ENCODE measurements at places on chromosomes 5 and 9.

DNA sequence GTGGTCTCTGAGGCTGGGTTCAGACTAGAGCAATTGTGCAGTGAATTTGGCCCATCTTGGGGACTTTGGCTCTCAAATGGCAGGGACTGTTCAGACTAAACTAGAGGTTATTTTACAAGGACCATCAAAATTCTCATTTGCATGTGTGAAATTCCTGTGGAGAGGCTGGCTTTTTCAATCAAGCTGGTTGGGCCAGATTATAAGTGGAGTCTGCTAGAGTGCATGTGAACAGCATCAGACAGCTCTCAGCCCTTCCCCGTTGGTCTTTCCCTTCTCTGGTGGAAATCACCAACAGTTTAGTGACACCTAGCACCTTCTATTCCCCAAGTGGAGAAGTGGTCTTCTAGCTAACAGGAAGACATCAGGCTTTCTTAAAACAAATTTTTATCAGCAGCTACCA, 301.3 kb downstream of the CWC27 start:
- DNase-seq, result no peak

- DNase-seq, result no peak
These were observed 47.9 kb upstream of the ZBTB43 start for GRCh38 chr9:126756876-126757415.

DNA sequence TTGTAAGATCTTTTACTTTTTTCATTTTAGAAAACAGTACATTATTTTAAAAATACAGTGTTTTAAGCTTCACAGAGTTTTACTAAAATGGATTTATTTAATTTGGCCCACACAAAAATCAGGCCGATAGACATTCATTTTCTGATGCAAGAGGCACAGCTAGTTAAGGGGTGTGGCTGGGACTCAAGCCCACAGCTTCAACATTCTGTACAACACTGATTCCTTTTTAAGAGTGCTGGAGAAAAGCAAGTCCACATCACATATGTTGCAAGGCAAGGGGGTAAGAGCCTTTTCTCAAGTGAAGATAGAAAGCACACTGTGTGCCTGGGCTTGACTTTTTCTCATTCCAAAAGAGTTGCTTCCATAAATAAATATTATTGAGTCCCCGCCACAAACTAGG, 195.9 kb downstream of the RFK start:
- DNase-seq, result no peak

- DNase-seq, result no peak
These were observed 101.3 kb downstream of the GADD45G start for GRCh38 chr9:89706086-89706485.

DNA sequence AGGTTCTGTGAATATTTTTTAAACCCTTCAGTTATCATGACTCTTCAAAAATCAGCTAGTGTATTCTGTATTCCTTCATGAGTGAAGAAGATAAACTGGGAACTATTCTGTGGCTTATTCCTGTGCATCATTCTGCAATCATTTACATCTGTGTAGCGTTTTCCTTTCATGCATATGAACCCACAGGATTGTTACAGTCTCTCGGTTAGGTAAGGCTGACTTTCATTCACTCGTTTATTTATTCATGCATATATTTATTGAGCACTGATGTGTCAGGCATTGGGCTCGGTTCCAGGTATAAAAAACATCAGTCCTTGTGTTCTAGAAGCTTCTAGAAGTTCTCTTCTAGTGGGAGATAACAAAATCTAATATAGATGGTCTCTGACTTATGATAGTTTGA, 318.4 kb downstream of the MAN2A1 start:
- DNase-seq, result no peak

DNA sequence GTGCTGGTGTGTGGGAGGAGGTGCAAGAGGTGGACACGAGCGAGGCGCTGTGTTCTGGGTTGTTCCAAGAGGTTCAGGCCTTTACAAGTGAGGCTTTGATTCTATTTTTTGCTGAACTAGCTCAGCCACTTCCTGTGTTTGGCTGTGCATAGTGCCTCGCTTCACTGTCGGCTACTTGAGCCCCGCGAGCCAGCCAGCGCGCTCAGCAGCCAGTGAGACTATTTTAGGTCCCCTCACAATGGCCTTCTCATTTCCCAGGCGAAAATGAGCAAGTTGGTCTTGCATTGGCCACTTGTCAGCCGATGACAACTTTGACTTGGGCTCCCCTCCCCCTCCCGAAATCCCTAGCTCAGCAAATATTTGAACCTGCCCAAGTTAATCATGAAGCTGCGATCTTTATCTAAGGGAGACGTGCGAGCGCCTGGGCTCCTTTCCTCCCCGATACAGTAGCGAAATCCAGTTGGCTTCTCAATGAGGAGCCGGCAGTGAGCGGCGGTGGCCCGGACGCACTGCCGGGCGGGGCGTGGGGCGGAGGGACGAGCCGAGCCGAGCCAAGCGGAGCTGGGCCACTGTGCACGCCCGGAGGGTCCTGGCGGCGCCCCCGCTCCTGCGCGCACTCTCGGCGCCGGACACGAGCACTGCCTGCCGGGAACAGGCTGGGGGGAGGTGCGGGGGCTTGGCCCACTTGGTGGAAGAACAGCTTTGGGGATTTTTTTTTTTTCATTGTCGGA, 72.6 kb downstream of the PIK3R1 start:
- no peak for DNase-seq

DNA sequence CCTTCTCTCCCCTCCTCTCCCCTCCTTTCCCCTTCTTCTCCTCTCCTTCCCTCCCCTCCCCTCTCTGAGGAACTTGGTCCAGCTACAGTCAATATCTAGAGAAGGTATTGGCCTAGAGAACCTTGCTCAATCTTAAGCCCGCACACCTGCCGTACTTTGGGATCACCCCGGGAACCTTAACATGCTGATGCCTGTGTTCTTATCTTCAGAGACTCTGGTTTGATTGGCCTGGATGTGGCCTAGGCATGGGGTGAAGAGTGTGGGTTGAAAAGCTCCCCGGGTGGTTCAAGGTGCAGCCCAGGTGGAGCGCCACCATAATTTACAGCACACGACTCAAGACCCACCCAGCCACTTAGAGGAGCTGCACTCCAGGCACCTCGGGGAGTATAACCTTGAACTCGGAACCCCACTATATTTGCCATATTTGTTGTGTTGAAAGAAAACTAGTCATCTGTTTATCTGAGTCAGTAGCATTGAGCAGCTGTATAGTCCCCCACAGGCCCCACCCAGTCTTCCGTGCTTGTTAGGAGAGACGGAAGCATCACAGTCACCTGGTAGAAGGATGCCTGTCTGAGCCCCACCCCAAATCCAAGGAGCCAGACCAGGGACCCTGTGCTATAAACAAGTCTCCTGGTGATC, 14.4 kb upstream of the PHF19 start:
- DNase-seq, result no peak

GRCh38 chr9:98280574-98280973, 25.1 kb upstream of the TBC1D2 start:
- DNase-seq, result no peak

DNA sequence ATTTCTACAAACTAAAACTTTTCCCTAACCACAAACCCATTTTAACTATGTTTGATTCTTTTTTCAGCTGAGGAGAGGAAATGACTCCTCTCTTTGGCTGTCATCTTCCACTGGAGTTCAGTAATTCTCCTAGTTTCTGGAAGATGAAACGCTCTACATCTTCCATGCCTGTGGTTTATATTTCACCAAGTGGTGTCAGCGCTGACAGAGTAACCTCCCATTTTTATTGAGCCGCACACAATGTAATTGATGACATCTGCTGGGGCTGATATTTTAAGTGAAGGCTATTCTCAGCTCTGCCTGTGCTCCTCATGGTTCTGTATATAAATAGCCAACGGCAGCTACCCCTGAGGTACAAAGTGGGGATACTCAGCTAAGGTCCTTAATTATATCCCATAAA, 234.6 kb downstream of the SPOCK1 start:
- no peak for DNase-seq

GRCh38 chr9:132032238-132032950, 47.3 kb downstream of the MED27 start:
- DNase-seq, result no peak

DNA sequence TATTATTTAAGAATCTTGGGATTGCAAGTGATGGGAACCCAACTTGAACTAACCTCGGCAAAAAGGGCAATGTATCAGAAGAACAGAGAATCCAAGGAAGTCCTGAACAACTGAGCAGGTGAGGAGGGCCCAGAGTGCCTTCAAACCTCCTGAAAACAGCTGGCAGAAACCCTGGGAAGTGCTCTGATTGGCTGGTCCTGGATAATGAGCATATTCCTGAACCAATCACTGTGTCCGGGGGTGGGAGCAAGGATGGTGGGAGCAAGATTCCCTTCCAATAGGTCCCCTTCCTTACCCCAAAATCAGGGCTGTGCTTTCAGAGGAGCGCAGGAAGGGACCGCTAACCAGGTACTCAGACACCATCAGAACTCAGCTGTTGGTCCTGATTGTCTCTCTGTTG, 31.9 kb upstream of the TBC1D2 start:
- no peak for DNase-seq
